ENCODE measurements at places on chromosomes 12 and 14.

DNA sequence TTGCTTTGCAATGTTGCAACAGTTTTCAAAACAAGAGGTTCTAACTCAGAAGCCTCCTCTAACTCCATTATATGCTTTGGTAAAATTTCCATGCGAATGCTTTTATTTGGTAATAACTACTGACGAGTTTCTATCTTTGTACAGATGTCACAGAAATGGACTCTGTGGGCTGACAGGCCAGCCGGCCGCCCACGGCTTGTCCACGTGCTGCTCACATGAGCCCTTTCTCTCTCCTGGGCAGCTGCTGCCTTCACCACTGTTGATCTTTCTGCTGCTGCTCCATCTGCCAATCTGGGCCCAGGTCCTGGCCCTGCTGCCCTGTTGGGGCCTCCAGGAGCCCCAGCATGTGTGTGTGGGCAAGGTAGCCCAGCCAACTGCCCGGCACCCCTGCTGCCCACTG is 168.2 kb upstream of the TMEM132C start:
- no peak for DNase-seq

DNA sequence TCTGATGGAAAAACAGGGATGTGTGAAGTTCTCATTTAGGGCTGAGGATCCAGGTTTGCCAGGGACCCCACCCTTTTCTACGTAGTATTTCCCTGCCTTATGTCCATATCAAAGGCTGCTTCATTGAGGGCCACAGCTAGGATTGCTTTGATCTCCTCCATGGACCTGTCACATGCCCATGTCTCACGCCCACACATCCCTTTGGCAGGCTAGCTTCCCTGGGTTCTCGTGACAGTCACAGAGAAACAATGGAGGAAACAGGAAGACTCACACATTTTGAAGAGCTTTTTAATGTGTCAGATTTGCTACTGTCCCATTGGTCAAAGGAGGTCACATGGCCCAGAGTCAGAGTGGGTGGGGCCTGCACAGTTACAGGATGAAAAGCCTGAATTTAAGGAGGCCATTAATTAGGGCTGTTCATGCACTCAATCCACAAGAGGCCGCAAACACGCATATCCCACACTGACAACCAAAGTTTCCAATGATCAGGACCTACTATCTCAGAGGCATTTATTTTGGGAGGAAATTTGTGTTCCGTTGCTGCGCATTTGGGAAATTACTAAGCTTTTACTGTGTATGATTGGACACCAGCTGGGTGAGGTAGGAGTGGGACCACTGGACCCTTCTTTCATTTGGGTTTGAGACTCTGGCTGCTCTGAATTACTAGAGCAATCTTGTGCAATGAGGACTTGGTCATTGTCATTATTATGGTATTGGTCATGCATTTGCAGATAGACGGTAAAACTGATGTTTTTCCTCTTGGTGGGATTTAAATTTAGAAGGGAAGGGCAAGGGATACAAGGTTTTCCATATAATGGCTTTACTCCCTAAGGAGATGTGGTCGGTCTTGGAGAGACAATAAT is 266.2 kb downstream of the KTN1 start:
- no peak for DNase-seq

GRCh38 chr14:23566778-23567185 is 809 bp downstream of the AP1G2 start:
- no peak for DNase-seq

DNA sequence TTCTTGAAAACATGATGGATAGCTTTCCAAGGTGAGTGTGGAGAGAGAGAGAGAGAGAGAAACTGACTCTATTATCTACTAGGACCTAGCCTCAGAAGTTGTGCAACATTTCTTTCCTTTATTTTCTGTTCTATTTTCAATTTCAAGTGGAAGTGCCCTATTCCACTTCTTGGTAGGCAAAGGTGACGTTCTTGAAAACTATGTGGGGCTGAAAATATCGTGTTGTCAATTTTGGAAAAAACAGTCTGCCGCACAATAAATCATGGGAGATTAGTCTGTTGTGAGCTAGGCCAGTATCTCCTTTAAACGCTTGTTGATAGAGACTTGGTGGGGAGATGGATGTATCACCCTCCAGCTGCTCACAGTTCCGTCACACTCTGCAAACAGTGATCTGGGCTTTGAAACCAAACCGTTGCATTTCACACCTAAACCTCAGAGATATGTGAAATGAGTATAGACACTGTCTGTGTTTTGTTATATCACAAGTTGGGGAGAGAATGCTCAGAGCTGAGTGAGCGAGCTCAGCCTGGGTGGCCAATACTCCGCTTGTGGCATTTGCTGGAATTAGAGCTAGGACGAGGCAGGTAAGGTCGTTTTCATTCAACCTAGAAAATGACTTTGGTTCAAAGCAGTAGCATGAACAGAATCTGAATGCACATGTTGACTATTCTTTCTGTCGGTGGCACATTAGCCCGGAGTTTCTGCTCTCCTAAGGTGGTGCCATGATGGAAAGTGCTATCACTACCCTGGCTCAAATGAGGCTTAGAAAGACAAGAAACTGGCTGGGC is 75.1 kb upstream of the ST8SIA1 start:
- DNase-seq = no peak
